MV-4-11 (cell line): ENCODE measurements at places on chromosomes 13 and 19.

- DNase-seq: no peak
These were observed 46.6 kb downstream of the PIN1 start for GRCh38 chr19:9881720-9882119.

GRCh38 chr13:110333837-110334236 is 26.8 kb downstream of the COL4A2 start:
- no peak for DNase-seq

GRCh38 chr13:28049215-28049614 is 51.2 kb downstream of the FLT3 start:
- no peak for DNase-seq

DNA sequence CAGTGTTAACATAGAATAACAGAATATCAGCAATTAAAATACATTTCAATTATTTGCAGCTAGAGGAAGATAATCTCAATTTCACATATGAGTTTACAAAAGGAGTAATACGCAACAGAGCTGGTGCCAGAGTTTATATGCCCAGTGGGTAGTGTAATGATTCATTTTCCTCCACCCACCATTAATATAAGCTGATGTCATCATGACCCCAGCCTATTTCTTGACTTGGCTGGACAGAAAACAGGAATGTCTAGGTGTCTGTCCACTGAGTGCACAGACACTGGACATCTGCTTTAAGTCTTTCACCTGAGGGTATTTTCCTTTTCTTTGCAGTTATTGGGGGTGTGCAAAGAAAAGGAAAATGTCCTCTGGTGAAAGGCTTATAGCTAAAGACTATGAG is 335.5 kb downstream of the TBC1D4 start:
- no peak for DNase-seq

GRCh38 chr19:45142016-45142725 is 18.6 kb downstream of the NKPD1 start:
- no peak for DNase-seq

GRCh38 chr13:77386880-77387606 is 60.1 kb upstream of the MYCBP2 start:
- DNase-seq: peak; percentile 97

- DNase-seq: no peak
These were observed 41.4 kb downstream of the SUCLA2 start for GRCh38 chr13:47959468-47960247.

DNA sequence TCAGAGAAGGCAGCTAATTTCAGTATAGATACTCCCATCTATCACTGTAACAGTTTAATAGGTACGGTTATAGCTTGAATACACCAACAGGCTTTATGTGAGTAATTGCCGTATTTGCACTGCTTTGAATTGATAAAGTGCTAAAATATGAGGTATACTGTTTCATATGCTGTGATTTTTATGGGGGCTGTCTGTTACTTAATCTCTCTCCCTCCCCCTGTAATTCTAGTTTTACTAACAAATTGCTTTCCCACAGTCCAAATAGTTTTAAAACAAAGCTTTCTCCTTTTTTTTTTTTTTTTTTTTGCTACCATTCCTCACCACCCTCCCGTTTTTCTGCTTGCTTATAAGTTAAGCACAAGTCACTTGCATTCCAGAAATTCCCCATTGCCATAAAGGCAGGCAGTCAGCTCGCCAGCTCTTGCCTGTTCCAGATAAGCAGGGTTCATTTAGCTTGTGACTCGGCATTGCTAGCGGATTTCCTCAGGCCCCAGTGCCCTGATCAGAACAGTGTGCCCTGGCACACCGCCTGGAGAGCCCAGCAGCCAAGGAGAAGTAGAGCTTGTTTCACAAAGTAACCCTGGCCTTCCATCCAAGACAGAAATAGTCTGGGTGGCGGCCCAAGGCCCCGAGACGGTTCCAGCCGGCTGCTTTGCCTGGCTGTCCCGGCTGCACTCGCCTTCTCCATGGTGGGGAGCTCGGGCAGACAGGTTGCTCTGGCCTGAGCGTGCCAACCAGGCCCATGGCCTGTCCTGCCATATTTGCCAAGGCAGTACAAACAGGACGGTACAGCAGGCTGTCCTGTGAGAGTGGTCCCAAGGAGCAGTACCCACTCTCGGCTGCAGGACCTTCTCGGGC is 43.5 kb upstream of the NPAS1 start:
- peak; percentile 75 for DNase-seq

- no peak for DNase-seq
These were observed 12.1 kb downstream of the KDM4B start for GRCh38 chr19:4980838-4981680.

DNA sequence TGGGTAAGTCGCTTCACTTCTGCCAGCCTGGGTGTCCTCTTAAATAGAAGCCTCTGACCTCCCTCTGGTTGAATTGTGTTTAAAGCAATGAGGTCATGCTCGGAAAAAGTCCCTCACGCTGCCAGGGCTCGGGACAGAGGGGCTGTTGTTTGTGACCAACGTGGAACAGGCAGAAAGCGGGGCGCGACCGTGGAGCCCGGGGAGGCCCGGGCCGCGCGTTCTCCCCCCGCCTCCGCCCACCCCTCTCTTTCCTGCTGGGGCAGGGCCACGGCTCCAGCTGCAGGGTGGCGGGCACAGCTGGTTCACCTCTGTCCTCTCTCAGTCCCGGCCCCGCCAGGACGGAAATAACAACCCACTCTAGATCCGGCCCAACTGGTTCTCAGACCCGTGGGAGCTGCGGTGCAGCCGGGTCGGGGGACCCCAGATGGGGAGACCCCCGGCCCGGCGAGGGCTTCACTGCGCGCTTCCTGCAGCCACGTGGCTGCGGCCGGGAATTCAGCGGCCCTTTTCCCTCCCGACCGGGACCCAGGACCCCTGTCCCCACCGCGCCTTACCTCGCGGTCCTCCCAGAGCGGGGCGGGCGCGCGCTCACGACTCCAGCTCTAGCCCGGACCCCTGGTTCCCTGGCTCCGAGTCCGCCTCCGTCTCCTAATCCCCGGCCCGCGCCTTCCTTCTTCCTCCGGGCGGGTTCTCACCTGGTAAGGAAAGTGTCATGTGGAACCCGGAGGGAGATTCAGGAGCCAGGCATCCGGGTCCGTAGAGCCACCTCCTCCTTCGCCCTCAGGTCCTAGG is 1.9 kb downstream of the CDC42EP5 start:
- no peak for DNase-seq

GRCh38 chr19:2543463-2544442 is 67.8 kb downstream of the GADD45B start:
- peak; percentile 92 for DNase-seq

DNA sequence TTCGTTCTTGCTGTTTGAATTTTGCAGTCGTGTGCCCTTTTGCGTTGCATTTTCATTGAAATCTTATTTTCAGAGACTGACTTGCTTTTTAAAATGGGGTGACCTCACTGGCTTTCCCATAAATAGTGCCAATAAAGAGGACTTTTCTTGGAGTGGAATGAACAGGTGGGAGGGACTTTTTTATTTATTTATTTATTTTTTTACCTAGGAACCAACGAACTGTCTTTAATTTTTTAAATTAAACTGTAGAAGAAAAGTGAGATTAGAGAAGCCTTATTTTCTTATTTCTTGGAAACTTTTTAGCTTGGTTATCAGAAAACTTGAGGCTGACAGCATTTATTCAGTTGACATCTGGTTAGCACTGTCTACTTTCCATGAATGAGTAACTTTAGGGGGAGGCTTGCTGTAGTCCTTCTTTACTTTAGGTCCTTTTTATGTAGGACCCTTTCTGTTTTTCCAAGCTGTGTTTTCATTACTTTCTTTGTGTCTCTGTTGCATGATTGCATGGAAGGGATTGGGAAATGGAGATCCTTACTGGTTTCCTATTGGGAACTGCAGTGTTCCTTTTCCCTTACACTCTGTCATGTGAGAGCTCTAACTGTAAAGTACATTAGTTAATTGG is 1.7 kb downstream of the SLAIN1 start:
- DNase-seq: no peak

GRCh38 chr19:4969292-4969771 is 419 bp downstream of the KDM4B start:
- DNase-seq: no peak

DNA sequence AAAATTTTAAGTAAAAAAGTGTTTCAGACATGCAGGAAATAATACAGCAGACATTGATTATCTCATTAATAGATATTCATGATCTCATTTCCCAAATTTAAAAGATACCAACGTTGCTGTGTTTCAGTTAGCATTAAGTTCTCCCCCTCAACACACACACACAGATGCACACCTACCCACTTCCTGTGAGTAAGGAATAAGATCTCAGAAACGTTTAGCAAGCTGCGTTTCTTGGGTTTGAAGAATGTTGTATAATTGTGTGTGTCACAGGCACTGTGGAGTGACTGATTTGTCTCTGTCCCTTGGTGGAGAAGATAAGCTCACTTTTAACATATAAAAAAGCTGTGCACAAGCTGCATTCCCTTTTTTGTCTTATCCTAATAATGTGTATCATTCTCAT is 196.8 kb downstream of the PDS5B start:
- no peak for DNase-seq

DNA sequence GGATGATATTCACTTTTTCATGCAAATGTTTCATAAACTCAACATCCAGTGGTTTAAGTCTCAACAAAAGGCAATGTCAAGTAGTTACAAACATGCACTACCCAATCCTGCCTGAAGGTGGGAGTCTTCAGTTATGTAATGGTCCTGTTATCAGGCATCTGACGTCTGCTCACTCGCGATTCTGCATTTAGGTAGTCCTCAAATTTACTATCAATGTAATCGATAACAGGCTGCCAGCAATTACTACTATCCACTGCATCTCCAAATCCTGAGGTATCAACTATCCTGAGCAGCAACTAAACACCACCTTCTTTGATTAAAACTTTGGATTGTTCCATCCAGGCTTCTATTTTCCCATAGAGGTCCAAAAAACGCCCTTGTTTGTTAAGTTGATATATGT is 51.2 kb downstream of the NLRP12 start:
- peak; percentile 58 for DNase-seq

DNA sequence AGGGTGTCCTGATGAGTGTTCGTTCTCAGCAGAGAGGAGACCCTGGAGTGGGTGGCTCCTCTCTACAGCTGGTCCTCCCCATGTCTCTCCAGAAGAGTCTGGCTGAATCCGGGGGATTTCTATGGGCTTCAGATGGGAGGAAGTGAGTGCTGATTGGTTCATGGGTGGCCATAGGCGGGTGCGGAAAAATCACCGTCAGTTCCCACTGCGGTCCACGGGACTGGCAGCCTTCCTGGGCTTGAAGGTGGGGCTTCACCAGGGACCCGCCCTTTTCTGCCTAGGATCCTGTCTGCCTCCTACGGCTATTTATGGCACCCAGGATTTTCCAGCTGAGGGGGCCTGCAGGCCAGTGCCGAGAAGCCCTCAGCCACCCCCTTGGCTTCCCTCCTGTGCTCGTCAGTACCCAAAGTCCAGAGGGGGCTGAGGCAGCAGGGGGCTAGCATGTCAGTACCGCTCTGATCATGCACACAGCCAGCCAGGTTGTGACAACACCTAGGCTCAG is 18.4 kb downstream of the CPB2 start:
- no peak for DNase-seq

GRCh38 chr13:82947191-82947621 is 935.1 kb downstream of the SLITRK1 start:
- DNase-seq: no peak

GRCh38 chr13:46593398-46593797 is 40.4 kb downstream of the LRCH1 start:
- DNase-seq: no peak

DNA sequence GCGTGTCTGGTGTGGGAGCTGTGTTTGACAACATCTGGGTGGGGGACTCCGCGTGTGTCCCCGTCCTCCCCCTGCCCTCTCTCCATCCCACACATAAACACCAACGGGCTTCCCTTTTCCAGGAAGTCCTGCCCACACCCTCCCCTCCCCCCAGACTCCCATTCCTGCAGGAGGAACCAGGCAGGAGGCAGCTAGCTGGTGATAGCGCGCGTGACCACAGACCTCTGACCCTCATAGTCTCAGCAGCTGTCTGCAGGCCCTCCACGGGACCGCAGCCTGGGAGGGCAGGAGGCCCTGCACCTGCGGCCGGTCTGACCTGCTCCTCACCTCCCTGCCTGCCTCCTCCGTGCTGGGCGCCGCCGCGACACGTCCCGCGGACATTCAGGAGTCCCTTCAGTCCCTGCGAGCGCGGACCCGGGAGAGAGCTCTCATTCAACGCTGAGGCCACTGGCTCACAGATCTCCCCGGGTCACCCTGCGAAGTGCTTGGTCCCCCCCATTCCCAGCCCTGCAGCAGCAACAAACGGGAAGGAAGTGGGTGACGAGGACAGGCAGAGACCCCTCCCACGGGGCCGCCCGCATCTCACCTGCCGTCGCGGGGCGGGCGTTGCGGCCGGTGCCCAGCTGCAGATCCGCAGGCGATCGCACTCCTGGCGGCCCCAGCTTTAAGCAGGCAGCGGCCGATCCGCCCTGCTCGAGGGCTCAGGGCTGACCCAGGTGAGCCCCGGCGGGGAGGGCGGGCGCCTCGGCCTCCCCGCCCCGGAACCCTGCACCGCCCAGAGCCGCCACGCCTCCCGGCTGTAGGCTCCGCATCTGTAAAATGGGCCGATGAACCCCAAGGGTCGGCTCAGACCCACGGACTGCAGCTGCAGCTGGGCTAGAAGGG is 1.1 kb upstream of the ACP5 start:
- peak; percentile 66 for DNase-seq

GRCh38 chr19:29288256-29288655 is 75.3 kb upstream of the UQCRFS1 start:
- DNase-seq: no peak

DNA sequence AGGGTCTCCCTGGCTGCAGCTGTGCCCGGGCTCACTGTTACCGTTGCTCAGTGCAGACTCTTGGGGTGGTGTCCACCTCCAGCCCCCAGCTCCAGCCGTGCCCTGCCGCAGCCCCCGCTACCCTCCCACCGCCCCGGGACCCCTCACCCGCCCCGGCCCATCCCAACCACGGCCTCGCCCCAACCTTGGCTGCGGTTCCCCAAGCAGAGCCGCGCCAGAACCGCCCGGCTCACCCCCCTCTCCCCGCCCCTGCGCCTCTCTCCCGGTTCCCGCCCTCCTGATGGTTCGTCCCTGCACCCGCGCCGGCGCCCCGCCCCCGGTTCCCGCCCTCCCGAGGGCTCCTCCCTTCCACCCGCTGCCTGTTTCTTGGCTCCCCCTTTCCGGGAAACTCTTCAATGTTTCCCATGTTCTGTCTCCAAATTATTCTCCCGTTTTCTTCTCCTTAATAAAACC is 40.3 kb downstream of the ANKRD10 start:
- DNase-seq: peak; percentile 16

GRCh38 chr13:21020581-21020980 is 40.8 kb downstream of the LATS2 start:
- DNase-seq: no peak

DNA sequence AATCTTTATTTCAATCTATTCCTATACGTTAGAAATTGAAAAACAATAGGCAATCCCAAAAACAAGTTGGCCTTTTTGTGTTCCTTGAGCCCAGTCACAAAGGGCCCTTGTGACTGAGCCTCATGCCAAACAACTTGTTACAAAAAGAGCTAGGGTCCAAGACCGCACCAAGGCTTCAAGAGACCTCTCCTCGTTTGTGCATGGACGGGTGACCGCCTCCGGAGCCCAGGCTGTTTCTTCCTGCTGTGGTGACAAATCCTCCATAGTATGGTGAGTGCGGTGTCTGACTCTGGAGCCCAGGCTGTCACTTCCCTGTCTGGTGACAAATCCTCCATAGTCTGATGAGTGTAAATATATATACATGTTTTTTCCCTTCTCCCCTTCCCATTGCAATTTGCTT is 63.7 kb downstream of the ZNF93 start:
- DNase-seq: no peak
